ENCODE measurements at places on chromosomes 7 and 10.

DNA sequence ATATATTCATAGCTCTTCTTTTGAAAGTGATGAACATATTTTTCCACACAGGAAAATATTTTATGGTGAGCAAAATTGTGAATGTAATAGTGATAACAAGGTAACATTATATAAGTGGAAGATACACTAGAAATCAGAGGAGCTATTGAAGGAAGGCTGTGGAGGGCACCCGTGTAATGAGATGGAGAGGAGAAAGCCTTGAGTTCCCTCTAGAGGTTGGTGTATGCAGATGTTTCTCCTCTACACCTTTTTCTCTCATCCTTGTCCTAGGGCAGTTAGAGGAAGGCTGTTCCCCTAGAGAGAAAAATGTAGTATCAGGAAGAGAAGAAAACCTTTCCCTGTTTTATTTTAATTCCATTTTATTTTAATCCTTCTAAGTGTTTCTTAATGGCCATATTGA, 54.6 kb upstream of the NRG3 start:
- ATAC-seq: no peak

DNA sequence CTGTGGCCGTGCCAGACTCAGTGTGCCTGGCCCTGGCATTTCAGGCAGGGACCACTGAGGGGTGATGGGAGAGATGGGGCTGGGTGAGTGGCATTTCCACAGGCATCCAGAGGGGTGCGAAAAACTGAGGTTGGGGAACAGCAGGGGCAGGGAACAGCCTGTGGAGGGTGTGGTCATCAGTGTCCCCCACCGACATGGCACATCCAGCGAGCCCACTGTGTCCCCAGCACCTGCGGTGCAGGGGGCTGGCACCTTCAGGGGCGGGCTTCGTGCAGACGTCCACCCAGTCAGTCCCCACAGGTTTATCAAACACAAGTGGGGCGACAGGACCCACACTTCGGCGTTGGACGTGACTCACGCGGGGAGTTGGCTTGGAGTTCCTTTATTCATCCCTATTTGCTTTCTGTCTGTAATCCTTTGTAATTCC, 14.8 kb downstream of the CUX1 start:
- ATAC-seq: no peak

DNA sequence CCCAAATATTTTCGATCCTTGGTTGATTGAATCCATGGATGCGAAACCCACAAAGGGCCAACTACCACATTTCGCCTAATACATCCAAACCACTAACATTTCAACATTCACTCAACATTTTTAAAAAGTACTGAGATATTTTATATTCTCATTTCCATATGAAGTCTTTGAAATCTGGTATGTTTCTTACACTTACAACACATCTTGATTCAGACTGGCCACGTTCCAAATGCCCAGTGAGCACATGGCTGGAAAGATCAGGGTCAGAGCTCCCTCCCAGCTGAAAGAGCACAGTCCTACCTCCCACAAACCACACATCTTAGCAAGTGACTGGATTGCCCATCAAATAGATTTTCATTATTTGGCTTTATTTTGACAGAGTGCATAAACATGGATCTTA, 18.9 kb downstream of the NCAPG2 start:
- no peak for ATAC-seq

DNA sequence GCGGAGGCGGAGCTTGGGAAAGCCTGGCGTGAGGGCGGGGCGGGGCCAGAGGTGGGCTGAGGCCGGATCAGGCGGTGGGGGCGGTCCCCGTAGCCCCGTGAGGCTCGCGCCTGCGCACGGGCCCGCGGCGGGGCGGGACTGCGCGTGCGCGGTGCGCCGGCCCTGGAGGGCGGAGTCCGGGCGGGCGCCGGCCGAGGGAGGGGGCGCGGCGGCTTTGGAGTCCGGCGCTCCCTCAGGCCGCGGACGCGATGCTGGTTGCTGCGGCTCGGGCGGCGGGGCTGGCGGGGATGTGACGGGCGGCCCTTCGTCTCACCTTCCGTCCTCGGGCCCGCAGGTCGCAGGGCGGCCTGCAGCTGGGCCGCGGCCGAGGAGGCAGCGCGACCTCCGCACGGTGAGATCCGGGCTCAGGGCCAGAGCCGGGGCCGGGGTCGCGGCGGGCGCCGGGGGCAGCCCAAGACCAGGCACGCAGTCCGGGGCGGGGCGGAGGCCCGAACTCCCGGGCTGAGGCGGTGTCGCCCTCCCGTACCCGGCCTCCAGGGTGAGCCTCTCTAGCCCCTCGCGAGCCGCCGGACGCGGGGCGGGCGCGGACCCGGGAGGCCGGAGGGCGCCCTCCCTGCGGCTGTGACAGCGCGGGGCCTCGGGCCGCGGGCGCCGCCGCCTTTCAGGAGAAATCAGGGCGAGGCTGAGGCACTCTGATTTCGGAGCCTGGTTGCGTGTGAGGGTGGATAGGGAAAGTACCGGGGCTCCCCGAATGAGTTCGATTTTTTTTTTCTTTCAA, at the start of gene CCSER2:
CCSER2 (plus strand) TSS at position 172 of the 778 bp plus-strand sequence. CDS start 42,464 bp downstream, outside the sequence.
- peak; percentile 87 for ATAC-seq

DNA sequence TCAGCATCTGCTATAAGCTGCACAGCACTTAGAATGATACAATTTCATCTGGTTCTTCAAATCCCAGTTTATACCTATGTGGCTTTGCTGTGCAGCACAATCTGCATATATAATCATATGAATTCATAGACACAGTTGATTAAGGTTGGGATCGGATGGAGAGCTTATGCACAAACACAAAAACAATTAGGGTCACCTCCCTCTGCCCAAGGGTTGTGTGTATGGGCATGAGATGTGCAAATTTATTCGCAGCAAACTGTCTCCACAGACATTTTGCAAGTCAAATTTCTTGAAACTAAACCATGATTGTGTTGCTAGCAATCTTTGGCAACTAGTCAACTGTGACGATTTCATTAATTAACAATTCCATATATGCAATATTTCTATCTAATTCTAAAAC, 955.7 kb downstream of the SORCS3 start:
- no peak for ATAC-seq

DNA sequence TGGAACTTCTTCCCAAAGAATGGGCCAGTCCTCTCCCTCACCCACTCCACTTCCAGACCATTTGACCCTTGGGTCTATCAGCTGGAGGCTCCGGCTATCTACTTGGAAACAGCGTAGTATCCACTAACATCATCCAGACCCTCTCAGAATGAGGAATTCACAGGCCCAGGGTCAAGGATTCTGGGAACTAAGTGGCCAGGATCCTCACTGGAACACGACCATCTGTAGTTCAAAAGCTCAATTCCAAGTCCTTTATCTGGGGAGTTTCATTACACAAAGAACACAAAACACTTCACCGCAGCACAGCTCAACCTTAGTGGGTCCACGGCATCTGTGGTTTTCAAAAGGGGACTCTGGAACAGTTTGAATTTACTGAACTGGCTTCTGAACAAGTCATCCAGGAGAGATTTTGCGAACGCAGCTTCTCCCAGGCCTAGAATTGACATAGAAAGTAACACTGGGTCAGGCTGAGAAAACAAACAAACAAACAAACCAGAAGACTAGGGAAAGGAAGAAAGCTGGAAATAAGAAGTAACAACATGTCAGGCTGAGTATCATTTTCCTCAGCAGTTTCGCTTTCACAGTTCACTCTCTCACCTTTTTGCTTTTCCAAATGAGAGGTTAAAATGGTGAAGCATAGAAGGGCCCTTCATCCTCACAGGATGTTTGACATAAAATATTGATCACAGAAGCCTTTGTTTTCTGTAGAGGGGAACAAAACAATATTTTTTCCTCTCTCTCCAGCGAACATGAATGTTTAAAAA, 57.6 kb upstream of the USP6NL start:
- no peak for ATAC-seq

DNA sequence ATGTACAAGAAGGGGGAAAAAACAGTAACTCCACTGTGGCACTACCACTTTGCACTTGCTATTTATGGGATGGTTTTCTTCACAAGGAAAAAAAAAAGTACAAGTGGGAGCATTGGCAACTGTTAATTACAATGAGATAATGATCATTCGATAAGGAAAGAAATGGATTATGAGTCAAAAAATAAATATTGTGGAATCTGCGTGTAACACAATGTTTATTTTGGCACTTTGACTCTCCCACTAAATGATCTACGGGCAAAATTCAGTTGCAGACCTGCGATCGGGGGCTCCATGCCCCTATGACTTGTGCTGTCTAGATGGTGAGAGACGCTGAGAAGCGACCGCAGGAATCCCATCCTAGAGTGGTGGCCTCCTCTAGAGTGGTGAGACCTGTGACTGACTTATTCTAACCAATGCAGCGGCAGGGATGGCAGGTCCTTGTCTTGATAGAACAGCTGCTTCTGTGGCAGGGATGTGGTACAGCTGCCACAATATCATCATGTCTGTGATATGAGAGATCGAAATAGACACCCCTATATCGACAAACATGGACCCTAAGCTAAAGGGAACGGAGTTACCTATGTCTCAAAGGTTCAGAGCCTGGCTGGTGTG, 345.0 kb upstream of the KLF6 start:
- no peak for ATAC-seq

Measured in motor neuron (in vitro differentiated cells).